ENCODE measurements at places on chromosomes 1 and 21.

DNA sequence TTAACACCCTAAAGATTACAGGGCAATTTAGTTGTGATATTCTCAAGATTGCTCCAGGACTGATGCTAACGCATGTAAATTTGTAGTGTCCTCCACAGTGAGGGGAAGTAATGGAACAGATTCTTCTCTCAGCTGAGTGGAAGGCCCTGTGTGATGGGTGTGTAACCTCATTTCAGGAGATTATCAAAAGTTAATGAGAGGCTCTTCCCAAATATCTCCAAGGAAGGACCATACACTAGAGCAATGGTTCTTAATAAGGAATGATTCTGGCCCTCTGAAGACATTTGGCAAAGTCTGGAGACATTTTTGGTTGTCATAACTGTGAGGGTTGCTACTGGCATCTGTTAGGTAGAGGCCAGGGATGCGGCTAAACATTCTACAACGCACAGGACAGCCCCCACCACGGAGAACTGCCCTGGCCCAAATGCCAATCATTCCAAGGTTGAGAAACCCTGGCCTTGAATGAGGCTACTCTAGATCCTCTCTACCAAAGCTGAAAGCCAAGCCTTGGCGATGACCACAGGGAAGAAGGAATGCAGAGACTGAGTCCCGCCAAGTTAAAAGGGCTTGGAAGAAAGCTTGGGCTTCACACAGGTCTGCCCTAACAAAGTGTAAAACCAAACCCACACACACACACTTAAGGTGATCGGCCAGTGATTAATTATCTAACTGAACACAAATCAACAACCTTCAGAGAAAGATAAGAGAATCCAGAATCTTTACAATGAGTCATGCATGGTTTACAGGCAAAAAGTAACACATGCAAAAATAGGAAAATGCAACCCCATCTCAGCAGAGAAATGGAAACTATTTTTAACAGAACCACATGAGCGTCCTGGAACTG lies 135.8 kb downstream of the SYF2 start:
- no peak for DNase-seq

DNA sequence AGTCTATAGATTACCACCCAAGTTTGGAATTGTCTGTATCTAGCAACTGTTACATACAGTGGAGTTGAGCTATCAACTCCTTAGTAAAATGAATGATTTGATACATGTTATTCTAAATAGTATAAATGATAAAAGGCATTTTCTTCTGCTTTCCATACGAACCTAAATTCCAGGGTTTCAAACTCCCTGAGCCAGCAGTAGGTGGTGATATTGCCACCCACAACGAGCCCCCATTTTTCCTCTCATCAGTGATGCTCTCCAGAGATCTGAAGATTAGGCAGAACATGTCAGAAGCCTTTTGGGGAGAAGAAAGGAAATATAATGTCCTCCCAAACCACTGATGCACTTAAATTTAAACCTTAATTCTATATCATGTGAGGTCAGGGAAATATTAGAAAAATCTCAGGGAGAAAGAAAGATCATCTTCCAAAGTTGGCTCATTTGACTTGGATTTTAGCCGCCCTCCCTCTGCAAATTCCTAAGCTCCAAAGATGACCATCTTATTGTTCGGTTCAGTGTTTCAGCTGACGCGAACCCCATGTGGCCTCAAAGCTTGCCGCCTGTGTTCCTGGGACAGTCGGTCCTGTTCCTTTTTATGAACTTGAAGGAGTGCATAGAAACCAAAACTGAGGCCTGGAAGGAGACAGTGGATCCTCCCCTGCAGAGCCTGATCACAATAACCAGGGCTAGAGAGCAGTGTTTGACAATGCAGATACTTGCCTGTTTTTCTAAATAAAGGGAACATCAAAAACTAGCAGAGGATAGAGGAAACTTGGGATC lies 2.3 kb downstream of the EVA1C start:
- DNase-seq, result peak; percentile 49

- peak; percentile 71 for DNase-seq
These were observed 50.3 kb upstream of the L1TD1 start for GRCh38 chr1:62144238-62144831.

GRCh38 chr21:25489673-25490072 lies 117.6 kb downstream of the MRPL39 start:
- DNase-seq, result no peak

DNA sequence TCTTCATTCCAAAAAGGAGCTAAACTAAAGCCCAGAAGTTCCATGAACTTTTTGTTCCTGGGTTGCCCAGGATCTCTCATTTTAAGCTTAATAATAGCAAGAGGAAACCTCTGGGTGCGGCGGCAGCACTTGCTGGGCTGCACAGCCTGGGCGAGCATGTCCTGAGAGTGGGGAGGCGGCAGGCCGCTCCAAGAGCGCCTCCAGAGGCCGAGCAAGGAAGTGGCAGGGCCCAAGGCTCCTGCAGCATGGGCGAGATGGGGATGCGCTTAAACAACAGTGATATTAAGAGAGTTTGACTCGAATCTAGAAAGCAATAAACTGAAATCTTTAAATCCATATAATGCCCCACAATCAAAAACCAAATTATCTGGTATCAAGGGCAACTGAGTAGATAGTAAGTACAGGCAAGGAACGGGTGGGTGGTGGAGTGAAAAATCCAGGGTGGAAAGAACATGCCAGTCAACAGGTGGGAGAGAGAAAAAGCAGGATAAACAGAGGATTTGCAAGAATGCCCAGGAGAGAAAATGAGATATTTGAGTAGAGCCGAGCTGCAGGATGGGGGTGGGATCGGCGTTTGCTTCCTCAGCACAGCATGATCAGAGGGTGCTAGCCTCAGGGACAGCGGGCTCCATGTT lies 14.1 kb upstream of the TNR start:
- peak; percentile 61 for DNase-seq

DNA sequence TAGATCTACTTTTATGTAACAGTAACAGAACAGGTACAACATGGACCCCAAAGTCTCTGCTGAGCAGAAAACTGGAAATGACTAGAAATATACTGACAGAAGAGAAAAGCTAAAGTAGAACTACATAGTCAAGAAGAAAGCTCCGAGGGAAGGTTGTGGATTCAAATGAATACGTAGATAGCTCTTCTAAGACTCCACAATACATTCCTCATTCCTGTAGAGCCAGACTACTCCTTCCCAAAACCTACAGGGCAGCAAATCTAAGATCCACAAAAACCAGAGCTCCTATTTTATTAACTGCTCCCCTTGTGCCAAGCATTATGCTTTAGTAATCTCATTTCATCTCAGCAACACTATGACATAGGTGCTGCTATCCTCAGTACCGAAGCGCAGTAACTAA lies 35.2 kb downstream of the ARID4B start:
- no peak for DNase-seq

Measured in SK-MEL-5 (cell line).